ENCODE measurements at places on chromosomes 11 and 22.

DNA sequence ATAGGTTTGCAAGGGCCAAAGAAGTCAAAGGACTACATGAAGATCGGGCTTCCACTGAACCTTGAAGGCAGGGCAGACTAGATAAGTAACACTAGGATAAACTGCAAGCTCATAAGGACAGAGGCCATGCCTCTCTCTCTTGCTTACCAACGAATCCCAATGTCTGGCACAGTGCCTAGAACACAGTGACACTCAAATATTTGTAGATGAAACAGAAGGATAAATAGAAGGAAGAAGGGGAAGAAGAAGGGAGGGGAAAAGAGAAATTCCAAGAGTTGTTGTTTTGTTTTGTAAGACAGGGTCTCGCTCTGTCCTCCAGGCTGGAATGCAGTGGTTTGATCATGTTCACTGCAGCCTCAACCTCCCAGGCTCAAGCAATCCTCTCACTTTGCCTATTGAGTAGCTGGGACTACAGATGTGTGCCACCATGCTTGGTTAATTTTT, 26.9 kb downstream of the SIK3 start:
- DNase-seq, result no peak

- DNase-seq, result no peak
Observed at GRCh38 chr11:128522943-128523518, 64.3 kb downstream of the ETS1 start.

DNA sequence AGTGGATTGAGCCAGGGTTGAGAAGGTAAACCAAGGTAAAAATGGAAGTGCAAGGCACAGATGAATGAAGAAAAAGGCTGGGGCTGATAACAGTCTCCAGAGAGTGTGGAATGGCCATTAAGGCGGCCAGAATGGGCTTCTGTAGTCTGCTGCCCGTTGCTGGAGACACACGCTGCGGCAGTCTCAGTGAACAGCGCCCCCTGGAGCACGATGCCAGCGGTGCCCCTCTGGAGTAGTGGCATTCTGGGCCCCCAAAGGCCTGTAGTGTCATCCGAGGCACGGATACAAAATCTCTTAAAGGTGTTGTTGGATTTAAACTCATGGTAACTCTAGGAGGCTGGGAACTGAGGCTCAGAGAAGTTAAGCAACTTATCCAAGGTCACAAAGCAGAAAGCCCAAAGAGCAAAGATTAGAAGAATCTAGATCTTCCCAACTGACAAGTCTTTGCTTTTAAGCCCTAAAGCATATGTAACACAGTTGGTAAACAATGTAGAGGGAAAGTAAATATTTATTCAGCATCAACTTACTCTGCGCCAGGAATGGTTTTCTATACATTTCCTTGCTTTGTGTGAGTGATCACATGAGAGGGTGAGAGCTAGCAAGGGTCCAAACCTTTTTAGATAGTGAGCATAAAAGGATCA, 18.2 kb downstream of the KCNJ1 start:
- no peak for DNase-seq

DNA sequence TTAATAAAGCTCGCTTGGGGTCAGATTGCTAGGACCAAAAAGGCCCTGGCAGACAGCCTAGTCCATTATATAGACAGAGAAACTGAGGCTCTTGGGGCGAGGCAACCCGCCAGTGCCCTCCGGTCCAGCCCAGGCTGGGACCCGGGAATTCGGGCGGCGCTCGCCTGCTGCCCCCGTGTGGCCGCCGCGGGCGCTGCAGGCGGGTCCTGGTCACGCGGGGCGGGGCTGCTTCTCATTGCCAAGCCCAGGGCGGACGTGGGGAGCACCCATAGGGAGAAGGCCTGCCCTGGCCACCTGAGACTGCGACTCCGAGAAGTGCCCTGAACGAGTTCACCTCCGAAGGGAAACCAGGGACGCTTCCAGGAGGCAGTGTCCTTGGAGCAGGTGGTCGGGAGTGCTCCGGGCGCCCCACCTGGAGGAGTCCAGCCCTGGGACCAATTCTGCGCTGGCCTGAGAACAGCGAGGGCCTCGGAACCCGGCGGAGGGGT, 36.0 kb upstream of the CSNK1E start:
- DNase-seq, result no peak

DNA sequence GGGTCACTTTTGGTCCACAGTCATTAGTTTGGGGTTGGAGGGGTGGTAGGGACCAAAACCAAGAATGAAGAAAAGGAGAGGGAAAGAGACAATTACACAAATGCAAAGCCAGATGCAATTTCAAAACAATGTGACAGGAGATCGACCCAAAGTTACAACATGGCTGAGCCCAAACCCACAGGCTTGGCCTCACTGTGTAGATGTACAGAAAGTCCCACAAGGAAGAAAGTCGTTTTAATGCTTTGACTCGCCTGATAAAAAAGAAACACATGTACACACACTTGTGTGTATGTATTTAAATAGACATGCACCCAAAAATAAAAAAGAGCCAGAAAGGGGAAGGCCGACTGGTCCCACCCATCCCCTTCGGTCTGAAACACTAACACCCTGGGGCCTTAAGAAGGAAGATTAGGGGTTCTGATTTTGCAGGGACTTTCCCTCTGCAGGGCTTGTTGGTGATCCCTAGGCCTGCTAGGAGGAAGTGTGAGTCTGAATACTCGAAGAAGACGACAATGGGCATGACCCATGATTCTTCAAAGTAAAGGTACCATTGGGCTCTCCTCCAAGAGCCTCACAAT, 104.1 kb downstream of the ETS1 start:
- DNase-seq, result no peak

GRCh38 chr11:66986178-66986545, 11.1 kb downstream of the C11orf86 start:
- no peak for DNase-seq

GRCh38 chr11:827146-827896, 398 bp upstream of the CRACR2B start:
- no peak for DNase-seq

- no peak for DNase-seq
Observed at GRCh38 chr11:115617767-115618166, 113.6 kb upstream of the CADM1 start.

- DNase-seq, result no peak
Observed at GRCh38 chr22:49789289-49790141, 38.2 kb downstream of the BRD1 start.

DNA sequence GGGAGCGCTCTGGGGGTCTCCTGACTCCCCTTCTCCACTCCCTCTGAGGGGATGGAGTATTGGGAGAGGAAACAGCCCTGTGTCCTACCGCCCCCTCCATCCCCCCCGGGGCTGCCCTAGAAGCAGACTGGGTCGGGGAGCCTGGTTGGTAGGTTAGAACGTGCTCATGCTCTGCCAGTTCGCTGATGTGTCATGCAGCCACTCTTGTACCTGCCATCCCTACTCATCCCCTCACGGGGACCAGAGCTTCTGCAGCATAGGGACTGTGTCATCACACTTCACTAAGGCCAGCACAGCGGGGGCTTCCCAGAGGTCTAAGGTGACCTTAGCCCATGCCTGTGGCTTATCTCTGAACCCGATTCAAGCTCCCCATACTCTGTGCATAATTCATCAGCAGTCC, 4.7 kb downstream of the KCNJ1 start:
- DNase-seq, result no peak

DNA sequence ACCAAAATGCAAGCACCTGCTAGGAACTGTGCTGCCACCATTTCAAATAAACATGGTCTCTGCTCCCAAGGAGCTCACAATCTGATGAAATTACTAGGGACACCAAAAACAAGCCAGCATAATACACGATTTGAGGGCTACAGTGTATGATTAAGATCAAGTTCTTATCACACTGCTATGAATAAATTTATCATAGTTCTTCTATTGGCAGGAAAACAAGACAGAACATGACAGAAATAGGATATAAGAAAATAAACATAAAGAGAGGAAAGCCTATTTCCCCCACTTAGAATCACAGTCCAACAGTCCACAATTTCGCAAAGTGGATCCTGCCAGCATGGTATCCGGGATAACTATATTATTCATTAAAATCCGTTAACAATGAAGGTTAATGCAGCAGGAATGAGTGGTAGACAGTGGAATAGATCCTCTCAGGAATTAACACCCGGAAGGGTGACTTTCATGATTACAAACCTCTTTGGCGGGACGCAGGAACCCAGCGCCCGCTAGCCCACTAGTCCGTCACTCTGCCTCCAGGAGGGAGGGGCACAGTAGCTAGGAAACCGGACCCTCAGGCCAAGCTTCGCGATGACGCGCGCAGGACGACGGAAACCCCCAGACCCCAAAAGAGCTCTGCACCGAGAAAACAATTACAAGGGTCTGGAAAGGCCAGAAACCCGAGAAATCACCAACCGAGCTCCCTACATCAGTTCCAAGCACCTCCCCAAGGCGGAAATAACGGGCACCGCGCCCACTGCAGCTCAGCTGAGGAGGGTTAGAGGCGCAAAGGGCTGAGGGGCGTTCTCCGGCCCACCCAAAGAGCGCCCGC, 607 bp downstream of the CCDC82 start:
- DNase-seq, result no peak

DNA sequence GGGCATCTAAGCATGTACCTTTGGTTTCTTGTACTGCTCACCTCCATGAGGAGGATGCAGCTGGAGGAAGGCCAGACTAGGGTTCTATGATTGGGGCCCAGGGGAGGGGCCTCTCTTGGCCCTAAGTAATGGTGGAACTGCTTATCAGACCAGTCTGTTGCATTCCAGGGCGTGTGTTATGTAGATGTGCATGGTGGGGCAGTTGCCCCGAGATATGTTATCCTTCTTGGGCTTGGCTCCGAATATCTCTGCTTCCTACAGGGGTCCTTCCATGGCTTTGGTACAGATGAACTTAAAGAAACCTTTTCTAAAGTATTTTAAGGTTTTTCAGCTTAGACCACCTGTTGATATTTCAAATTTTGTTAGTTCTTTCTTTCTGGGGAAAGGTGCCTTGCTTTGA, 126.0 kb downstream of the SWAP70 start:
- DNase-seq, result no peak

DNA sequence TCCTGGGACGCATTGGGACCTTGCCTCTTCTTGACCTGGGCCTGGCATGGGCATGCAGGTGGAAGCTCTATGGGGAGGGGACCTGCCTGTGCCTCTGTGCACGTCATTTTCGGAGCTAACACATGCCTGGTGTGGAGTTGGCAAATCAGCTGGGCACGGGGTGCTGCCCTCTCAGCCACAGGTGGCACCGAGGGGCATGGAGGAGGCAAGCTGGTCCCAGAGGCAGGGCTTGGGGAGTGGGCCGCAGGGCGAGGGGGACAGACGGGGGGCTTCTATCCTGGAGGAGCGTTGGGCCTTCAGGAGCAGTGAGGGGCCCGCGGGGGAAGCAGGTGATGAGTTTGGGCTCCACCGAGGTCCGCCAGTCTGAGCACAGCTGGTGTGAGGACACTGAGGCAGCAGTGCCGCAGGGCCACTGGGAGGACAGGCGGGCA, 362.0 kb downstream of the TBC1D22A start:
- DNase-seq, result no peak

DNA sequence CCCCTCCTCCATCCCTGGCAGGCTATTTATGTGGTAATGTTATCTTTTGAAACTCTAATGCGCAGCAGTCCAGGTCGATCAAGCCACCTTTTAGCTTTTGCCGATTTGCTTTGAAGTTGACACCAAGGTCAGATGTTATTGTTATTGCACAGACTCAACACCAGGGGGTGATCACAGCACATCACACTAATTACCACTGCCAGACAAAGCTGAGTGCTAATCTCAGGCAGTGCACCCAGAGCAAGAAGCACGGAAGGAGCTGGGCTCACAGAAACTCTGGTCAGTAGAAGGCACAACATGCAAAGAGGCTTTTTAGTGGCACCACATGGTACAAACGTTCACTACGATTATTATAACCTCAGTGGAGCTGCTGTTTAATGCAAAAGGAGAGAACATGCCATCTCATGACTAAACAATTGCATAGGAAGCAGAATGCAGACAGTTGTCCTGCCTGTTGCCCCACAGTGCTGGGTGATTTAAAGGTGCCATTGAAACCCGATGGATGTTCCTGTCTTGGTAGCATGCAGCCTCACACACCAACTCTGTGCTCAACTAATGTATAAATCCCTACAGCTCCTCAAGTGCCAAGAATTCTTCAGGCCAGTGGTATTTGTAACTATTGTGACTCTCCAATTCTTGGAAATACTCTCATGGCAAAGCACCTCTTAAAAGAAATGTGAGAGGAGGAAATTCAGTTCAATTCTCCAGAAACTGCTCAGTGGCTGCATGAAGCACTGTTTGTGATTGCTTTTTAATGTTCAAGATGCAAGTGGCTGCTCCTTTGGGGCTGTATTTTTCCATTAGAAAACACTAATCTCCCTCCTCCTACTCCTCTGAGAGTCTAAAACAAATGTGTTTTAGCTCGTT, 353.9 kb upstream of the DDI1 start:
- DNase-seq, result peak; percentile 35

DNA sequence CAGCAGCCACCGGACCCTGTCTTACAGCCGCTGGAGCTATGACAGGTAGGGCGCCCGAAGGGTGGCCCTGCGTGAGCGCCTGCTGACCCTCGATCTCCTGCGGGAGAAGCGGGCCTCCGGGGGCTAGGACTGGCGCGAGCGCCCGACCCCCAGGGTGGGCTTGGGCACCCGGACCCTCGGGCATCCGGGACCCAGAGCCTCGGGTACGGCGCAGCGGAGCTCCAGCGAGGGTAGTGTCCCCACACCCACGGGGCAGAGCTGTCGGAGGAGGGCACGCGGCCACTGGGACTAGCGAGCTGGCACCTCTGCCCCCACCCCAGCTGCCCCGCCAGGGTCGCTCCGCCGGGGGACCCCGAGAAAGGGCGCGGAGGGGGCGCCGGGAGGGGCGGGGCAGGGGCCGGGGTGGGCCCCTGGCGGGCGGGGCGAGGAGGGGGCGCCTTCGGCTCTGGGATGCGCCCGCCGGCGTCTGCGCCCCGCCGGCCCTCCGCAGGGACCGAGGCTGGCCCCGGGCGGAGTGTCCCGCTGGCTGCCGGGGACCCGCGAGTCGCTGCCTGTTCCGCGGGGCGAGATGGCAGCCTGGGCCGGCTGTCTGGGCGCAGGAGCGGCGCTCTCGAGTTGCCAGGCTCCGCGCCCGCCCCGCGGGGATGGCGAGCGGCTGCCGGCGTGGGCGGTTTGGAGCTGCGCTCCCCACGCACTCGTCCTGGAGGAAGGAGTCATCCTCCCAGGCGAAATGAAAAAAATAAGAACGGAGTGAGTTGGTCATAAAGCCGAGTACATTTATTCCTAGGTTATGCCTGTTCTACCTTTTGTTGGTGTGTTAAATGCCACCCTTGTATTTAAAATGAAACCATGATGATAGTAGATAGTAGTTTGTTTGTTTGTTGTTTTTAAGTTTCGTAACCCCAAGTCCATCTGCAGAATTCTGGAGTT, 32.4 kb downstream of the EIF3F start:
- DNase-seq, result no peak

GRCh38 chr22:44180706-44181032, at the start of gene PARVG:
Gene PARVG (plus strand): TSS chr22:44180925. CDS start chr22:44183330, 2,405 bp downstream.
- no peak for DNase-seq

All from caudate nucleus (tissue), 63 donors.